ENCODE measurements at places on chromosomes 2 and 18. TPM values are rescaled to one million over a fixed set of nuclear protein-coding genes. Genes with fewer than 3 reads are reported as not detected.
A peak's percentile ranks its signal among the peaks of the same experiment; 100 is the strongest.

EPB41L3 gene
- polyA plus RNA-seq, result 36.6 TPM

CLEC4F gene
- polyA plus RNA-seq, result 0.13 TPM

FASTKD1 gene
- polyA plus RNA-seq, result 32.1 TPM

TTN gene
- polyA plus RNA-seq, result 0.36 TPM

C2orf66 gene
- not detected for polyA plus RNA-seq

SCN7A gene
- polyA plus RNA-seq, result 0.27 TPM

C2orf80 gene
- 0.46 TPM for polyA plus RNA-seq

GRCh38 chr2:220855296-220855695 lies 716.8 kb downstream of the EPHA4 start:
- H3K27ac ChIP-seq, result no peak overlapping the region
- no peak for DNase-seq
- H3K27me3 ChIP-seq, result no peaks in the 10 kb centered on the region
- no peak overlapping the region for H3K4me3 ChIP-seq
- no peaks in the 10 kb centered on the region for H3K4me1 ChIP-seq

GRCh38 chr2:200509235-200509611 lies 645 bp downstream of the KCTD18 start:
- H3K36me3 ChIP-seq, result no peaks in the 10 kb centered on the region
- H3K4me1 ChIP-seq, result peaks cover 11% of the 10 kb centered on the region
- no peak for DNase-seq
- no peaks in the 10 kb centered on the region for H3K27me3 ChIP-seq
- H3K27ac ChIP-seq, result peak overlapping the region; percentile 70

DNA sequence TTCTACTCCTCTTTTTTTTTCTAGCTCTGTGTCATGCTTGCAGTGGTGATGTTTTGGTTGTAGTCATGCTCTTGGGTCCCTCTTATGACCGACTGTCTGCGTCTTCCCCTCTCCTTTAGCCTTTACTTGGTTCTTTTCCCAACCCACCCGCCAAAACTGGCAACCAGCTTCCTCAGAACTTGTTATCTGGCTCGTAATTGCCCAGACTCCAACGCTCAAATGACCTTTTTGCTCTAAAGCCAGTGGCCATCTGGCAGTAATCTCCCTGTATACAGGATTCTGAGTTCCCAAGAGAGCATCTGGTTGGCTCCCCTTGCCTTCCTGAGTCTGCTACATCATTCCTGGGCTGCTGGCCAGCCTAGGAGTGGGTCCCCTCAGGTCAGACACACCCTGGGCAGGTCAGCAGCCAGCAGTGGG lies 147.2 kb downstream of the MGAT5 start:
- H3K27me3 ChIP-seq, result no peaks in the 10 kb centered on the region
- DNase-seq, result no peak
- peaks cover 14% of the 10 kb centered on the region for H3K36me3 ChIP-seq
- no peak overlapping the region for H3K4me3 ChIP-seq

DNA sequence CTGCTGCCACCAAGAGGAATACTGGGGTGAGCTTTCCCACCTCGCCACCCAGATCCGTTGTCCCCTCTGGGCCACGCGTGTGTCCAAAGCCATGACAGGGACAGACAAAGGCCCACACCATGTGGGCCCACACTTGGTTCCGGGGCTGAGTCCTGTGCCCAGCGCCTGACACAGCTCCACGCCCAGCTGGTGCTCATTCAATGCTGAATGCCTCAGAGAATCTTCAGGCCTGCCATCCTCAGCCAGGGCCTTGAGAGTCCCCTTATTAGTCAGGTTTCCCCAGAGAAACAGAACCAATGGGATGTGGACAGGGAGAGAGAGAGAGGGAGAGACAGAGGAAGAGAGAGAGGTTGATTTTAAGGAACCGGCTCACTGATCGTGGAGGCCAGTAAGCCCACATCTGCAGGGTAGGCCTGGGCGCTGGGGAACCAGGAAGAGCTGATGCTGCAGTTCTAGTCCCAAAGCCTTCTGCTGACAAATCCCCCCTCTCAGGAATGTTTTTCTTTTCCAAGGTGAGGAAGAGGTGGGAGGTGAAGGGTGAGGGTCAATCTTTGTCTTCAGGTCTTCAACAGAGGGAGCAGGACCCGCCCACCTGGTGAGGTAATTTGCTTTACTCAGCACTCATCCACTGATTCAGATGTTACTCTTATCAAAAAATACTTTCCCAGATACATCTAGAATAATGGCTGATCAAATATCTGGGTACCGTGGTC lies 10.2 kb upstream of the SPATA3 start:
- no peak overlapping the region for H3K4me3 ChIP-seq
- no peak overlapping the region for H3K27ac ChIP-seq
- no peaks in the 10 kb centered on the region for H3K36me3 ChIP-seq
- H3K4me1 ChIP-seq, result no peaks in the 10 kb centered on the region

GRCh38 chr2:192328297-192328696 lies 133.6 kb upstream of the TMEFF2 start:
- H3K36me3 ChIP-seq, result no peaks in the 10 kb centered on the region
- DNase-seq, result no peak

GRCh38 chr2:61423714-61424113 lies 47.2 kb downstream of the USP34 start:
- no peaks in the 10 kb centered on the region for H3K27me3 ChIP-seq
- DNase-seq, result peak; percentile 61
- H3K4me1 ChIP-seq, result no peaks in the 10 kb centered on the region
- H3K36me3 ChIP-seq, result no peaks in the 10 kb centered on the region
- H3K27ac ChIP-seq, result no peak overlapping the region

DNA sequence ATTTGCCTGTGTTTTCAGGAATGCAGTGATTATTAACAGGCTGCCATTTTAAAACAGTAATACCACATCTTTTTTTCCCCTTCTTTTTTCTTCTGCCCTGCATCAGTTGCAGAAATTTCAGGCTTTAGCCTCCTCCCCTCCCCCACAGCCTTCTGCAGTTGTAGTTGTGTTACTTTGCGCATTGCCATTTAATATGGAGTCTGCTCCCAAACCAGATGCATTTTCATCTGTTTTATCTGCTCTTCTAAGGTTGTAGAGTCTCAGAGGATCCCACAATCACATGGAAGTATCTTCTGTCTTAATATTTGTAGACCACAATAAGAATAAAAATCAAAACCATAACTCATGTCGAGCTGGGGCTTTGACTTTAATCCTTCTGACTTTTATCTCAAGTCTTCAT lies 3.8 kb downstream of the ASXL3 start:
- H3K27ac ChIP-seq, result no peak overlapping the region
- H3K36me3 ChIP-seq, result no peaks in the 10 kb centered on the region
- DNase-seq, result no peak
- peaks cover 4% of the 10 kb centered on the region for H3K4me1 ChIP-seq
- no peaks in the 10 kb centered on the region for H3K27me3 ChIP-seq

- no peak overlapping the region for H3K4me3 ChIP-seq
- no peak for DNase-seq
- H3K4me1 ChIP-seq, result peaks cover 4% of the 10 kb centered on the region
- H3K27ac ChIP-seq, result no peak overlapping the region
- H3K36me3 ChIP-seq, result no peaks in the 10 kb centered on the region
Measured at GRCh38 chr18:23274638-23275482, 139.6 kb downstream of the CABLES1 start.

DNA sequence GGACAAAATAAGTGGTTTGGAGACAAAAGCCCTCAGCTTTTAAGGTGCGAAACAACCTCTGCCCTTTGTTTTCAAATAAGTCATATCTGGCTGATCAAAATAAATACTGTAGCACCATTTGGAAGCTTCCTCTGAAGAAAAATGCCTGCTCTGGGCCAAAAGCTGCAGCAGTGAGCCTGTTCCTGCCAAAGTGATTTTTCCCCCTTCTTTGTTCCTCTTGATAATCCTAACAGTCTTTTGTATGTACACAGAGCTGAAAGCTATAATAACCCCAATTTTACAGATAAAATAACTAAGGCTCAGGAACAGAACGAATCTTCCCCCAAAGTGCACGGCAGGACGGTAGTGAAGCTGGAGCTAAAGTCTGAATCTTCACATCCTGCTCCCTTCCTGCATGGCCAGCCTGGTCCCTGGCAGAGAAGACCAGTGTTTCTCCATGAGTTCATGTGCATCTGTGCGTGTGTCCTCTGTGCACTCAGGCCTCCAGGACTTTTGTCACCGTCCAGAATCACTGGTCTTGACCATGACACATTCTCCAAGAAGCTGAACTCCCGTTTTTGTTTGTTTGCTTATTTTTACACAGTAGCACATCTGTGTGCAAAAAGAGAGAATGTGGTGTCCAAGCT lies 2114.1 kb upstream of the PIK3C3 start:
- no peak for DNase-seq
- peaks cover 4% of the 10 kb centered on the region for H3K4me1 ChIP-seq
- H3K36me3 ChIP-seq, result no peaks in the 10 kb centered on the region
- no peak overlapping the region for H3K27ac ChIP-seq
- H3K4me3 ChIP-seq, result peak overlapping the region; percentile 60

DNA sequence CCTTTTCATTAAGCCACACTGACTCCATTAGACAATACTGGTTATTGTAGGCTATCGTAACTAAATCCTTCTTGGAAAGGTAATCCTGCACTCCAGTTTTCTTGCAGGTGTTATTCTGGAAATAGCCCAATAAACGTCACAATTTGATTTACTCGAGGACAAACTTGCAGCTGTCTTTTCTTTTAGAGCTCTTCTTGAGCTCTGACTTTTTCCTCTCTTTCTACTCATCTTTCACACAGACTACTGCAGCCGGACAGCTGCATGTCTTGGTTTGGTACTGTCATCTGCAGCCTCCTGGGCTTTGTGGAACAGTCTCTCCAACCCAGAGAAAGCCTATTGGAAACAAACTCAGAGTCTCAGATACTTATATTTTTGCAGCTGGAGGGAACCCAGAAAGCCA lies 23.0 kb upstream of the MSGN1 start:
- DNase-seq, result no peak
- H3K27ac ChIP-seq, result no peak overlapping the region
- no peak overlapping the region for H3K4me3 ChIP-seq
- no peaks in the 10 kb centered on the region for H3K36me3 ChIP-seq
- no peaks in the 10 kb centered on the region for H3K4me1 ChIP-seq
- no peaks in the 10 kb centered on the region for H3K27me3 ChIP-seq

- H3K4me1 ChIP-seq, result no peaks in the 10 kb centered on the region
- no peaks in the 10 kb centered on the region for H3K27me3 ChIP-seq
- H3K4me3 ChIP-seq, result no peak overlapping the region
Measured at GRCh38 chr2:238739668-238740067, 108.2 kb upstream of the TWIST2 start.

GRCh38 chr2:127633556-127634065 lies 12.3 kb upstream of the GPR17 start:
- no peaks in the 10 kb centered on the region for H3K27me3 ChIP-seq
- no peak overlapping the region for H3K27ac ChIP-seq
- no peak for DNase-seq
- H3K36me3 ChIP-seq, result peaks cover 100% of the 10 kb centered on the region
- H3K4me3 ChIP-seq, result no peak overlapping the region

DNA sequence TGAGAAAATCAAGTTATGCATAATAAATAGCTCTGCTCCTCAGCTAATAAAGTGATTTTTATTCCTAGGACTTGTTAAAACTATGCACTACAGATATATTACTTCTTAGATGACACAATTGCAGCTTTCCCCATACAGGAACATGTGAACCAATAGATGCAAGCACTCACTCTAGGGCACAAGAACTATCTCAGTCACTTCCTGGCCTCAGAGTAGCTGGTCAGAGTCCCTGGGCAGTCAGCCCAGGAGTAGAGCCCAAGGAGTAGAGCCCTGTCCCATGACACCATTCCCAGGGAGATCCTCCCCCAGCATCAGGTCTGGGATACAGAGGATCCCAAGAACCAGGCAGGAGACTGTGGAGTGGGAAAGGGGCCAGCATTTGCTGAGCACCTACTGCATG lies 2.7 kb downstream of the TNS1 start:
- H3K4me3 ChIP-seq, result no peak overlapping the region
- no peak overlapping the region for H3K27ac ChIP-seq
- DNase-seq, result no peak
- H3K4me1 ChIP-seq, result peaks cover 6% of the 10 kb centered on the region

DNA sequence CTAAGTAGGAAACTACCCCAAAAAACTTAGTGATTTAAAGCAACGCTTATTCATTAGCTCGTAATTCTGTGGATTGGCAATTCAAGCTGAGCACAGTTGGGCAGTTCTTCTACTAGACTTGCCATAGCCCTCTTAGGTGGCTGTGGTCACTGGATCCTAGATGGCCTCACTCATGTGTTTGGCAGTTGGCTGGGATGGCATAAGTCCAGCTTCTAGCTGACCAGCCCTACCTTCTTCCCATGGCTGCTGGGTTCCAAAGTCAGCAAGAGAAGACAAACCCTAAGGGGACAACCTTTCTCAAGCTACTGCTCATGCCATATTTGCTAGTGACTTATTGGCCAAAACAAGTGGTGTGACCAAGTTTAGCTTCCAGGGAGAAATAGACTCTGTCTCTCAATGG lies 95.3 kb downstream of the COPS8 start:
- no peaks in the 10 kb centered on the region for H3K36me3 ChIP-seq
- peak overlapping the region; percentile 9 for H3K27ac ChIP-seq

DNA sequence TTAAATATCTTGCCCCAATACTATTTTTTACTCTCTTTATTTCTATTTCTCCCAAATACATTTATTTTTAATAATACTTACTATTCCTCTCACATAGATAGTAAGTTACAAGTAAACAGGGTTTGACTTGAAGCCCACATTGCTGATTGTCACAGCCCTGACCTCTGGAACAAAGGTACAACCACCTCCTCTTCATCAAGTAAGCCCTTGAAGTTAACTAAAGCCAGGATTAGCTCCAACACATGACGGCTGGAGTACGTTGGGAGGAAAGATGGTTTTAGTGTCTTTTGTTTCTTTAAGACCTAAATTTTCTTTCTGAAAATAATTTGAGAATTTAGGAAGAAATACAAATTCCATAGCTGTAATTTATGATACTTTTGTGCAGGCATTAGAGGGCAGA lies 949 bp downstream of the MYOM1 start:
- H3K27ac ChIP-seq, result peak overlapping the region; percentile 94
- no peaks in the 10 kb centered on the region for H3K36me3 ChIP-seq
- H3K27me3 ChIP-seq, result no peaks in the 10 kb centered on the region
- peaks cover 39% of the 10 kb centered on the region for H3K4me1 ChIP-seq
- no peak for DNase-seq
- no peak overlapping the region for H3K4me3 ChIP-seq

DNA sequence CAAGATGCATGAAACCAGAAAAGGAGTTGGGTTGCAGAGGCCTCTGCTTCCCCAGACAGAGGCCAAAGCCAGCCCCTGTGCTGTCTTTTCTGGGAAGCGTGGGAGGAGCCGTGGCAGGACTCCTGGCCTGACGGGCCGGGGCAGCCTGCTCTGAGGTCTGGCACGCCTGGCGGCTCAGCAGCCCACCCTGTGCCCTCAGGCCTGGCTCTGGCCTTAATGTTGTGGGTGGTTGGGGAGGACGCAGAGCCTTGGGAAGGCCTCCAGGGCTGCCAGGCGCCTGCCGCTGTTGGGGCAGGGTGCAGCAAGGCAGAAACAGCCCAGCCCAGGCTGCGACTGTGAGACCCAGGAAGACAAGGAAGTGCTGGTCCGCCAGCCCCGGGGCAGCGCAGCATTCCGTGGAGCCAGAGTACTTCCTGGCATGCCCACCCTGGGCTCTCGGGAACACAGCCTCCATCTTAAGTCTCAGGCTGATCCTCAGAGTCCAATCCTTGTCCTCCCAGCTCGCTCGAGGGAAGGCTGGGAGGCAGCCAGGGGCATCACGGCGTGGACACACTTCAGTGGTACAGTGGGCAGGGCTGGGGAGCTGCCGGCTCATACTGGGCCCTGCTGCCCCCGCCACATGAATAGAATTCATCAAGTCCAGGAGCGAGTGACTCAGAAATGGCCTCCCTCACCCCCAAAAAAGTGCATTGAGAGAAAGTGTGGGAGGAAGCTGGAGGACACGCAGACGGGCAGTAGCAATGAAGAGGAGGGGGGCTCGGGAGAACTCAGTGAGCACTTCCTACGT lies 72.6 kb downstream of the EMX1 start:
- DNase-seq, result no peak
- no peaks in the 10 kb centered on the region for H3K4me1 ChIP-seq
- H3K27me3 ChIP-seq, result no peaks in the 10 kb centered on the region
- H3K4me3 ChIP-seq, result no peak overlapping the region

All from small intestine (tissue), 16 donors.